Karpas-422 (cell line): ENCODE measurements at places on chromosomes 11 and 22. TPM values are rescaled to one million over a fixed set of nuclear protein-coding genes. Genes with fewer than 3 reads are reported as not detected.

FERMT3 gene
- 72.7 and 141 TPM in 2 replicates for total RNA-seq

LRRC32 gene
- 43.5 and 58.4 TPM in 2 replicates for total RNA-seq

DEFB131B gene
- total RNA-seq, result not detected in 2 replicates

RAB3IL1 gene
- not detected in 2 replicates for total RNA-seq

PSMD13 gene
- 86.7 and 92.7 TPM in 2 replicates for total RNA-seq

CLDN5 gene
- not detected in 2 replicates for total RNA-seq

TBX1 gene
- total RNA-seq, result not detected in 2 replicates

UBQLN3 gene
- 0.18 and 0.37 TPM in 2 replicates for total RNA-seq

MS4A3 gene
- total RNA-seq, result not detected in 2 replicates

TTC36 gene
- total RNA-seq, result not detected in 2 replicates

ANKK1 gene
- total RNA-seq, result 0.32 and 0.67 TPM in 2 replicates

TYR gene
- not detected in 2 replicates for total RNA-seq

HEPN1 gene
- total RNA-seq, result not detected in 2 replicates

C11orf91 gene
- total RNA-seq, result not detected in 2 replicates

BEST1 gene
- 1.7 and 1.9 TPM in 2 replicates for total RNA-seq

CXCR5 gene
- total RNA-seq, result 0.71 and 1.2 TPM in 2 replicates

KBTBD4 gene
- 8.7 and 11.0 TPM in 2 replicates for total RNA-seq

POU2F3 gene
- total RNA-seq, result 0.11 TPM in 1 of 2 replicates, not detected in the other

NTM gene
- total RNA-seq, result not detected in 2 replicates

CSF2RB gene
- total RNA-seq, result 5.6 and 6.0 TPM in 2 replicates

GGA1 gene
- total RNA-seq, result 64.3 and 97.3 TPM in 2 replicates

OR8A1 gene
- total RNA-seq, result not detected in 2 replicates

ABTB2 gene
- not detected in 2 replicates for total RNA-seq

MTCH2 gene
- total RNA-seq, result 49.5 and 72.6 TPM in 2 replicates

PTPN5 gene
- total RNA-seq, result not detected in 2 replicates

OTUB1 gene
- 41.6 and 61.7 TPM in 2 replicates for total RNA-seq

REXO2 gene
- total RNA-seq, result 30.4 and 35.2 TPM in 2 replicates

OR2AG1 gene
- not detected in 2 replicates for total RNA-seq

CDC45 gene
- 28.1 and 36.5 TPM in 2 replicates for total RNA-seq

SMIM35 gene
- total RNA-seq, result 0.04 TPM in 1 of 2 replicates, not detected in the other

LRRC75B gene
- 3.6 and 6.9 TPM in 2 replicates for total RNA-seq
